K562 (cell line): ENCODE measurements at places on chromosomes 7 and 10. TPM values are rescaled to one million over a fixed set of nuclear protein-coding genes. Genes with fewer than 3 reads are reported as not detected.

The WDR37 gene
- polyA plus RNA-seq: 5.5 and 7.1 TPM in 2 replicates

The NANOS1 gene
- 0.94 and 0.97 TPM in 2 replicates for polyA plus RNA-seq

The PLAU gene
- 2.6 and 4.2 TPM in 2 replicates for polyA plus RNA-seq

- DNase-seq: peak; percentile 60
These were observed 13.4 kb downstream of the HNRNPF start for GRCh38 chr10:43395571-43396060.

GRCh38 chr10:90579602-90580242 is 278.1 kb downstream of the HTR7 start:
- DNase-seq: no peak

DNA sequence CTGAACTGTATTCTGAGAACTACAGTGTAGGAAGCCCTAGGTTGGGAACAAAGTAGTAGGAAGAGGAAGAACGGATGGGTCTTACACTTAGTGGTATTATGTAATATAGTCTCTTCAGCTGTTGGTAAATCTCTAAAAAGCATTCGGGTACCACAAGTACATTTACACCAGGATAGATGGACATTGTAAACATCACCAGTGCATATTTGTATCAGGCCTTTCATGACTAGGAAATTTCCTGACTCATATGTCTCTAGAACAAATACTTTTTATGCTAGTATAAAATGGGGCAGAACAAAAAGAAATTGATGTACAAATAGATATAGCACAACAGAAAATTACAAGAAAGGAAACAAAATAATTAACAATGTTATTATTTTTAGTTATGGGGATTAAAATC is 21.5 kb upstream of the OR6B1 start:
- no peak for DNase-seq

DNA sequence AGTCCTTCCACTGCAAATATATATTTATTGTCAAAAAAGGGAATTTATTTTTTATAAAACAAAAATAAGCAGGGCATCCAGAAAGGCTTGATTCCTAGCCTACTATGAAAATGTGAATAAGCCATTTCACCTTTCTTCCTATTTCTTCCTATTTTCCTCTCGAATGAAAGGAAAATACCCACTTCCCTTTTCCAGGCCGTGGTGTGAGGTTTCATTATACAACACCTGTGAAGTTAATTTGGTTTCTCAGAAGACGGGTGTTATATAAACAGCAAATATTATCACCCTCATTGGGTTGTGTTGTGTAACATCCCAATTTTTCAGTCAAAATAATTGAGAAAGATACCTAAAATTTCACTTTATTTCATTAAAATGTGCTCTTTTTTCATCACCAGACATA is 214.3 kb downstream of the DGKB start:
- DNase-seq: no peak

- DNase-seq: no peak
These were observed 136.9 kb downstream of the SLIT1 start for GRCh38 chr10:97048649-97049427.
